ENCODE measurements at places on chromosomes 7 and 10.

GRCh38 chr10:125857185-125857760 lies 23.8 kb downstream of the DHX32 start:
- no peak for DNase-seq

GRCh38 chr7:154375956-154376355 lies 323.8 kb downstream of the DPP6 start:
- DNase-seq, result no peak

- no peak for DNase-seq
These were observed 45.7 kb downstream of the BPGM start for GRCh38 chr7:134692344-134692705.

- no peak for DNase-seq
These were observed 104.0 kb downstream of the GRM3 start for GRCh38 chr7:86747698-86748097.

DNA sequence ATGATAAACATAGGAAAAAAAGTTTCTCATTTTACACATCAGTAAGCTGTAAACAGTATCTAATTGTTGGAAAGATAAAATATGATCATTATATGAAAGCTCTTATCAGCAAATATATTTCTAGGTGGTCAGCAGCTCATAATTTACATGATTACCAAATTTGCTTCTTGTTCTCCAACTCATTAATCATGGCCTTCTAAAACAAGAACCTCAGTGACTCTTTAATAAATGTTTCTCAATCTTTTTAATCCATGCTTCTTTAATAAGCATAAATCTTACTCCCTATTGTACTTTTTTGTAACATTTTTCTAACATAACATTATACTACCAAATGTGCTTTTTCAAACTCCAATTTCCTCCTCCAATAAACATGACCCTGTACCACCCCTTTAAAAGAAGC lies 5.9 kb downstream of the ITGB1 start:
- no peak for DNase-seq

DNA sequence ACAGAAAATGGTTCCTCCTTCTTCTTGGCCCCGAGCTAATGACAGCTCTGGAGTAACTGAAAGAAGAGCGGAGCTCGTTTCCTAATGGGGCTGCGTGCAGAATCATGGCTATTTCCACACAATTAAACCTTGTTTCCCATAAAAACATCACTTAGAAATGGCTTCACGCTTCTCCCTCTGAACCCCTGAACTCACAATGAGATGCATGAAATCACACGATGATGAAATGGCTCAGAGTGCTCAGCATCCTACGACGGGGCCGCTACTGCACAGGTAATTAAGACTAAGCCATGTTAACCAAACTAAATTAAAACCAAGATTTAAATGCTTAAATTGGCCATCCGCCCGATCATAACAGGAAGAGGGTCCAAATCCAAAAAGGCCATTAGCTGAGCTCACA lies 80.0 kb upstream of the DNAAF5 start:
- no peak for DNase-seq

DNA sequence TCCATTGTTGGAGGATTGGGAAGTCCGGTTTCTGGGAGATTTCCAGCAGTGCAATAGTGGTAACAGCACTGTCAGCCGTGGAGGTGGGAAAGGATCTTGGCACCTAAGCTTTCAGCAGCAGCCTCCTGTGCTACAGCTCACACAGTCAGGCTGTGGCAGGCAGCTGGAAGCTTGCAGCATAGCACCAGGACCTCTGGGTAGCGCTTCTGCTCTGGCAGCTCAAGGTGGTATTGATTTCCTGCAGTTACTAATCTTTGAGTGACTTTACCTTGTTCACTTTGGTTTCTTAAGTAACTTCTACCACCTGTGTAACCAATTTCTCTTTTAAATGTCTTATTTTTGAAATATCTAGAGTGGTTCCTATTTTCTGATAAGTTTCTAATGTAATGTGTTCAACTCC lies 130.5 kb downstream of the LHFPL3 start:
- DNase-seq, result no peak

- no peak for DNase-seq
These were observed 171.7 kb upstream of the PFKP start for GRCh38 chr10:2895594-2896196.

DNA sequence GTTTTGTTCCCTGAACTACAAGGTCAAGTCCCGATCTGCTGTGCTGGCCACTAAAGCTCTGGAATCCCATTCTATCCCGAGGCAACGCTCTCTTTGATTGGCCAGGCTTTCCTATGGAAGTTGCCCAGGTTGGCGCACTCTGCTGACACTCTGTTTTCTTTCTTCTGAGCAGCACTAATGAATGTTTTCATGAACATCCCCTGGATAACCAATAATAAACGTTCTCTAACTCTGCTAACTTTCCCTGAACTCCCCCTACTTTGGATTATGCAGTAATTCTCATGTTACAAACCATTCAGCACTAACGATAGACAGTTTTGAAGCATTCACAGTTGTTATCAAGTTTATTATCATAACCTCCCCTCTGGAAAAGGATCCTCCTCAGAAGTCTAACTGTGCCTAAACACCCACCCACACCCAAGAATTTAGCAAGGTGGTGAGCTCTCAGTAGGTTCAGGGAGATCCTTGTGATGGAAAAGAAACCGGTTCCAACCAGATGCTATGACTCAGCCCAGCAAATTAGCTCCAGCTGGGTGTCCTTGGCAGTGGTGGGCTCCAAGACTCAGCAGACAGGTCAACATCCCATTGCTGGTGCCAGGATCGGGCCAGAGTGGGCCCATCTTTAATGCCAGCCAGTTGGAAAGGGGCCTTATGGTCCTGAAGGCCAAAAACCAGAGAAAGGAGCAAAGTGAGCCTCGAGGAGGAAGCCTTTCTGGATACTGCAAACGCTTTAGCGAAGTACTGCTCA lies 68.4 kb downstream of the CREB3L2 start:
- DNase-seq, result no peak

GRCh38 chr10:123891144-123892071 lies at the start of gene CPXM2:
Gene CPXM2, minus strand, starts transcription at chr10:123891807. Its CDS starts 148 bp downstream, at chr10:123891659.
- no peak for DNase-seq

GRCh38 chr10:79017882-79018520 lies 50.8 kb upstream of the ZMIZ1 start:
- DNase-seq, result no peak

- DNase-seq, result no peak
These were observed 308.3 kb upstream of the AKR1E2 start for GRCh38 chr10:4517746-4518145.

GRCh38 chr10:5479481-5480161 lies 19.7 kb downstream of the CALML5 start:
- no peak for DNase-seq

GRCh38 chr10:61733358-61733940 lies 70.7 kb downstream of the CABCOCO1 start:
- DNase-seq, result peak; percentile 37

- no peak for DNase-seq
These were observed 65.8 kb upstream of the ZEB1 start for GRCh38 chr10:31253237-31253636.

GRCh38 chr7:33821970-33822369 lies 83.4 kb upstream of the BMPER start:
- DNase-seq, result no peak

DNA sequence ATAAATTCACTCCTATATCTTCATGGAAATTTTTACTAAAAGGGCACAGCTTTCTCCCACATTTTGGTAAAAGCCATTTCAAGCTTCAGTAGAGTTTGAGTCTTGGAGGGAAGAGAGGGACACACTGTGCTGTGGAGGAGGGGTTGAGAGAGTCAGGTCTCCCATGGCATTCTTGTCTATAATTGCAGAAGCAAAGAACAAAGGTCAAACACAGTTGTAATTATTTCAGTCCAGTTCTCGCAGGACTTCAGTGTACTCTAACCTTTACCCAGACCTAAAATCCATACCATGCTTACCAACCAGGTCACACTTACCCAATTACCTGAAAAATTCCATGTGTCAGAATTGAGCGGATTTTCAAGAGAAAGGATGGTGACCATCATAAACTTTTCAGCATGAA lies 298.4 kb downstream of the XPNPEP1 start:
- DNase-seq, result no peak

GRCh38 chr7:46029111-46029704 lies 108.1 kb upstream of the IGFBP3 start:
- no peak for DNase-seq

DNA sequence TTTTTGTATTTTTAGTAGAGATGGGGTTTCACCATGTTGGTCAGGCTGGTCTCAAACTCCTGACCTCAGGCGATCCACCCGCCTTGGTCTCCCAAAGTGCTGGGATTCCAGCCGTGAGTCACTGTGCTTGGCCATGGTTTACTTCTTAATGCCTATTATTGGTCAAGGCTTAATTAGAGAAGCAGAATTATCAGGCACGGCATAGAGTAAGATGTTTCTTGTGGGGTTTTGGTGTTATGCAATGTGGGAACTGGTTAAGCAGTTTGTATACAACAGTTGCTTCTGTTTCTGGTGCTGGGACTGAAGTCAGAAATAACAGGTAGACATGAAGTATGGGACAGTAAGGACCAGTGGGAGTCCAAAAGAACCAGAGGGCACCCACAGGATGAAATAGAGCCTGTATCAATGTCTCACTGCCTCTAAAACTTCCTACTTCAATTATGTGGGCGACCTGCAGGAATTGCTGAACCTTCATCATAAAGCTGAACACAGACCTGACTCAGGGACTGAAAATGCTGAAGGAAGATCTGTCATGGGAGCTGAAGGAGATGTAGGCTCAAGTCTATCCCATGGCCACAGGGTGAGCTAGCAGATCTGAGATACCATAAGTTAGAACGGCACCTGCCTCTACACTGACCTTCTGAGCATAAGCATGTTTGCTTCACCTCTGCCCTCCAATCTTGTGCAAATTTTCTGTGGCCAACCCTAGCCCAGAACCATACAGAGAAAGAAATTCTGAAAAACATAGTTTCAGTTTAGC lies 38.3 kb upstream of the VCL start:
- DNase-seq, result no peak

GRCh38 chr7:19899529-19899928 lies 126.1 kb upstream of the TMEM196 start:
- no peak for DNase-seq

DNA sequence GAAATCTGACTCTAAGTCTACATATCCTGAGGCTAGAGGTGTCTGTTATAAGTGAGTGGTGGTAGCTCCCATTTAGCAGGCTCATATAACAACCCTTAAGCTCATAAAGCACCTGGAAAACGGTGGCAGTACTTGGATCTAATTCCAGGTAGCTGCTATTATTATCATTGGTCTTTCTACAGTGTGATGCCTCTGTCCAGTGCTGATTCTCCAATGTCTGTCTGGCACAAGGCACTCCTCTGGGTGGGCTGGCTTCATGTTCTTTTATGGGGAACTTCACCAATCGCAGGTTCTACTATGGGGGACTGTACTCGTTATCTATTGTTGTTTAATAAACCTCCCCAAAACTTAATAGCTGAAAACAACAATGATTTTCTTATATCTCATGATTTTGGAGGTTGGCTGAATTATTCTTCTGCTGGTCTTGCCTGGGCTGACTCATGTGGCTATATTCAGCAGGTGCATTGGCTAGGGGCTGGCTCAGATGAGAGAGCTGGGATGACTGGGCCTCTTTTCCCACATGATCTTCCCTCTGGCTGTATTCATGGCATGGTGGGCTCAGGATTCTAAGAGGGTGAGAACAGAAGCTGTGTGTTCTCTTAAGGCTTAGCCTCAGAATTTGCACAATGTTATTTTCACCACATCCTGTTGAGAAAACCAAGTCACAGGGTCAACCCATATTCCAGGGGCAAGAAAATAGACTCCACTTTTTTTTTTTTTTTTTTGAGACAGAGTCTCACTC lies 93.0 kb upstream of the PCGF5 start:
- DNase-seq, result peak; percentile 16

- no peak for DNase-seq
These were observed 103.5 kb upstream of the FAM3C start for GRCh38 chr7:121499624-121500023.

DNA sequence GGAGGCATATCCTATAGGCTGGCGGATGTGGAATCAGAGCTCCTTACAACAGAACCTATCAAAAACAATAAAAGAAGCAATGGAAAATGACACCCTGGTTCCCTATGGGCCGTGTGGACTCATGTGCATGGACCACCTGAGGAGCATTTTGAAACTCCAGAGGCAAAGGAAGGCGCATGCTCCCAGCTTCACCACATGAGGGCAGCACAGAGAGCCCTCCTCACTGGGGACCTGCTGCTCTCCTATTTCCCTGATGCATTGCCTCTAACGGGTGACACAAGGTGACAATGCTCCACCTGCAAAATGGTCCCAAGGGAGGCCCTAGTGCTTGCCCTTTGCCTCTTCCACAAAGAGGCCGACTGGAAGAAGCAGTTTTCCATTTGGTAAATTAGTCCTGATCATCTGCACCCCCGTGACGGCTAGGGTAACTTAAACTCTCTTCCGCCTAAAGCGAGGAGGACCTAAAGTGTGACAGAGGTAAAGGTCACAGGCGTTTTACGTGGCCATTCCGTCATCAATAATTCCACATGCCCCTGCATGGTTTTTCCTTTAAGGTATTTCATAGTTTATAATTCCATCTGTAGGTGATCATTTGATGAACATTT lies 67.7 kb downstream of the GPAM start:
- peak; percentile 26 for DNase-seq

DNA sequence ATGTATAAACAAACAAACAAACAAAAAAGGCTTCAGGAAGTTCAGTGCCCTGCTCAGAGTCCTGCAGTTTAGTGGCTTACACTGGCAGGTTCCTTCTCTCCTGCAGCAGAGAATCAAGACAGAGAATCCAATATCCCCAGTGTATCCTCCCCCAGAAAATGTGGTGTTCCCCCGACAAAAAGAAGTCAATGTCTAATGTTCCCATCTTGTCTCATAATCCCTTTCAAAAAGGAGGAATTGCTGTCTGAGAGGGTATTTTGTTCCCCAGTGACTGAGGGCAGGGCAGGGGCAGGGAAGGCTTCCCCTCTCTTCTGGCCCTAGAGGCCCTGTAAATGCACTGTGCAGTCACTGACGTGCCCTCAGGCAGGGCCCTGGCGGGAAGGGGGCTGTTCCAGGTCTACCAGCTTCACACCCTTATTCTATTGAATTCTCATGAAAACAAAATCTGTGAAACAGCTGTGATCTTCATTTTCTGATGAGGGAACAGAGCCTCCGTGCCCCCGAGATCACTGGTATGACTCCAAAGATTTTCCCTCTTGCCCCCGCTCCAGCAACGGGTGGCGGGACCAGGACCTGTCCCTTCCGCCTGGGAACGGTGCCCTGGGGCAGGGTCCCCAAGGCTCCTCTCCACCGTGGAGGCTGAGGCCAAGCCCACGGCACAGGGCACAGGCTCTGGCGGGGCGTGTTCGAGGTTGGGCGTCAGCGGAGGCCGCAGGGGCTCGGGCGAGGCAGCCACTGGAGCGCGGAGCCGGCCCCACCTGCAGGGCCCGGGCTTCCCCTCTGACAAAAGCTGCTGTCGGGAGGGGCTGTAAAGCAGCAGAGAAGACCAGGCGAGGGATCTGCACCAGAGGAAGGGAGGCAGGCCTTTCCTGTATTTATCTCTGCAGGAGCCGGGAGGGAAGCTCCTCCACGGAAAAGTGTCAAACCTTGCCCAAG lies 13.4 kb upstream of the WDFY4 start:
- DNase-seq, result no peak

- DNase-seq, result no peak
These were observed 19.1 kb upstream of the GIMAP2 start for GRCh38 chr7:150666412-150666811.

- no peak for DNase-seq
These were observed 16.8 kb downstream of the NUDT1 start for GRCh38 chr7:2258661-2259365.
